ENCODE measurements at places on chromosomes 2 and 18. TPM values are rescaled to one million over a fixed set of nuclear protein-coding genes. Genes with fewer than 3 reads are reported as not detected.

Gene ANKRD29
- total RNA-seq: not detected

Gene GTF3C2
- total RNA-seq: 36.2 TPM

Gene NYAP2
- not detected for total RNA-seq

Gene KCNIP3
- 0.47 TPM for total RNA-seq

Gene SCYGR4
- total RNA-seq: not detected

Gene AGXT
- total RNA-seq: not detected

Gene DPP10
- not detected for total RNA-seq

Gene C2orf92
- not detected for total RNA-seq

Gene CAPN13
- not detected for total RNA-seq

Gene VAMP5
- total RNA-seq: 47.5 TPM

Gene MREG
- 1.9 TPM for total RNA-seq

Gene TBR1
- 0.03 TPM for total RNA-seq

DNA sequence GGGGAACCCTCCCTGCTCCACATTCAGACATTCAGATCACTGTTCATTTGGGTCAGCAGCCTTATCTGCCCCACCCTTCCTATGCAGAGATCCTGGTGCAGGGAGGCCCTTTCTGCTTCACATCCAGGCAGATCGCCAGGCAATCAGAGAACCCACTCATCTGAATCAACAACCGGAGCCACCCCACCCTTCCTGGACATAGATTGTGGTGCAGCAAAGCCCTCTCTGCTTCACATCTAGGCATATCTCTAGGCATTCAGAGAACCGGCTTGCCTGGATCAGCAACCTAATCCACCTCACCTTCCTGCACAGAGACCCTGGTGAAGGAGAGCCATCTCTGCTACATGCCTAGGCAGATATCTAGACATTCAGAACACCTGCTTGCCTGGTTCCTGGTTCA lies 184.5 kb upstream of the CNTNAP5 start:
- no peak overlapping the region for H3K4me3 ChIP-seq
- no peaks in the 10 kb centered on the region for H3K4me1 ChIP-seq
- no peak overlapping the region for H3K27ac ChIP-seq
- H3K27me3 ChIP-seq: no peaks in the 10 kb centered on the region
- H3K36me3 ChIP-seq: no peaks in the 10 kb centered on the region

- H3K27ac ChIP-seq: no peak overlapping the region
- no peaks in the 10 kb centered on the region for H3K36me3 ChIP-seq
- no peak for DNase-seq
These were observed 80.2 kb downstream of the CMPK2 start for GRCh38 chr2:6785493-6785892.

- no peak overlapping the region for H3K4me3 ChIP-seq
- H3K27ac ChIP-seq: no peak overlapping the region
- no peaks in the 10 kb centered on the region for H3K27me3 ChIP-seq
- H3K36me3 ChIP-seq: no peaks in the 10 kb centered on the region
- no peak for DNase-seq
These were observed 224.6 kb downstream of the EPHA4 start for GRCh38 chr2:221347471-221347870.

- no peaks in the 10 kb centered on the region for H3K36me3 ChIP-seq
- peaks cover 50% of the 10 kb centered on the region for H3K4me1 ChIP-seq
- H3K27me3 ChIP-seq: no peaks in the 10 kb centered on the region
- DNase-seq: peak; percentile 87
These were observed 9.0 kb upstream of the ARHGEF4 start for GRCh38 chr2:130827502-130828251.

GRCh38 chr18:59923539-59924196 lies 23.9 kb downstream of the PMAIP1 start:
- H3K27me3 ChIP-seq: no peaks in the 10 kb centered on the region
- peak; percentile 5 for DNase-seq
- no peak overlapping the region for H3K4me3 ChIP-seq
- peaks cover 14% of the 10 kb centered on the region for H3K4me1 ChIP-seq
- H3K27ac ChIP-seq: no peak overlapping the region
- H3K36me3 ChIP-seq: no peaks in the 10 kb centered on the region

DNA sequence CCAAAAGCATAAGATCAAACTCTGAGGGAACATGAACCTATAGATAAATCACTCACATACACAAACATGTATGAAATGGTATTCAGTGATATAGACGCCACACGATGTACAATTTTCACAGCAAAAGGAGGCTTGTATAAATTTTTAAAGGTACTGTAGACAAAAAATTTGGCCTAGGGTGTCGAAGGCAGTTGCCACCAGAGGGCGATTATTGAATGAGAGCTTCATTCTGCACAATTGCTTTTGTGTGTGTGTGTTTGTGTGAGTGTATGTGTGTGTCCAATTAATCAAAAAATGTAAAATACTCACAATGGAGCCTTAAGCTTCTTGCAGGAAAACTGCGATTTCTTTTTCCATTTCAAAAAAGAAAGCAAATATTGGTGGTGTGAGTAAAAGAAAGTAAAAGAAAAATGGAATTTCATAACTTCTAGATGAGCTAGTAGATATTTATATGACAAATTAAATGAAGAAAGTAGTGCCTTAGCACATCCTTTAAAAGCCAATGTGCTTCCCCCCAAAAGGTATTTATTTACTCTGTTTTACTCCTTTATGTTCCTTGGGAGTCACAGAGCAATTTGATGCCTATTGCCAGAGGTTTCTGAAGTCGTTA lies 800.1 kb downstream of the SATB2 start:
- H3K36me3 ChIP-seq: no peaks in the 10 kb centered on the region
- no peaks in the 10 kb centered on the region for H3K4me1 ChIP-seq
- H3K27me3 ChIP-seq: no peaks in the 10 kb centered on the region

DNA sequence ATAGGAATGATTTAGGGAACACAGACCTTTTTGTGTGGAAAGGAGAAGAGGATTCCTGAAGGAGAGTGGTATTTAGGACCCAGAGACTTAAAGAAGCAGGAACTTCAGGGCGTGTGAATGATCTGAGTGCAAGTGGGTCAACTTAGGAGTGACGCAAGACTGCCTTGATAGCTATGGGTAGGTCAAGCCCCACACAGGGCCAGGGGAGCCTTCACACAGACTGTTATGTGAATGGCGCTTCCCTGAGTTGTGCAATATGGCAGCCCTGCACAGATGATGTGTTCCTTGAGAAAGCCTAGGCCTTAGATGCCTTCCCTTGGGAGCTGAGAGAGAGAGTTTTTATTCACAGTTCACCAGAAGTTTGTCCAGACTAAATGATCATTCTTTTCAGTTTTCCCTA lies 47.1 kb upstream of the IGFBP5 start:
- no peaks in the 10 kb centered on the region for H3K4me1 ChIP-seq
- H3K27ac ChIP-seq: no peak overlapping the region
- H3K4me3 ChIP-seq: no peak overlapping the region
- no peak for DNase-seq

DNA sequence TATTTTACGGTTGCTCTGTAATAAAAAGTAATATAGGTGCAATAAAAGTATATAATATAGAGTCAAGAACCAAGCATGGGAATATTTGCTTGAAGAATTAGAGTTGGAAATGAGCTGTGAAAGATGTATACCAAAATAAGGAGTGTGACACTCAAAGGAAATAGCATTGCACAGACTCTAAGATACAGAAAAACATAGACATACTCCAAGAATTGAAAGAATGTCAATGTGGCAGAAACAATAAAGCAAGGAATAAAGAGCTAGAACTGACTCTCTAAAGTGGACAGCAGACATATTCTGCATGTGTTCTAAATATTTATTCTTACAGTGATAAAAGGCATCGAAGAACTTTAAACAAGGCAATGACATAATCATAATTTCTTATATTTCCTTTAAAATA lies 561.1 kb upstream of the SETBP1 start:
- no peak overlapping the region for H3K4me3 ChIP-seq
- no peak overlapping the region for H3K27ac ChIP-seq
- H3K36me3 ChIP-seq: no peaks in the 10 kb centered on the region
- H3K4me1 ChIP-seq: no peaks in the 10 kb centered on the region
- DNase-seq: no peak
- H3K27me3 ChIP-seq: no peaks in the 10 kb centered on the region

GRCh38 chr2:8298783-8299182 lies 383.1 kb upstream of the ID2 start:
- H3K4me3 ChIP-seq: no peak overlapping the region
- no peak for DNase-seq

GRCh38 chr18:65608471-65608870 lies 142.3 kb upstream of the CDH7 start:
- H3K4me1 ChIP-seq: no peaks in the 10 kb centered on the region
- no peak overlapping the region for H3K27ac ChIP-seq
- no peaks in the 10 kb centered on the region for H3K27me3 ChIP-seq
- H3K4me3 ChIP-seq: no peak overlapping the region
- no peaks in the 10 kb centered on the region for H3K36me3 ChIP-seq
- DNase-seq: no peak

GRCh38 chr18:21834299-21834660 lies 93.7 kb downstream of the MIB1 start:
- no peak for DNase-seq
- no peaks in the 10 kb centered on the region for H3K27me3 ChIP-seq
- H3K27ac ChIP-seq: no peak overlapping the region
- H3K4me3 ChIP-seq: no peak overlapping the region

DNA sequence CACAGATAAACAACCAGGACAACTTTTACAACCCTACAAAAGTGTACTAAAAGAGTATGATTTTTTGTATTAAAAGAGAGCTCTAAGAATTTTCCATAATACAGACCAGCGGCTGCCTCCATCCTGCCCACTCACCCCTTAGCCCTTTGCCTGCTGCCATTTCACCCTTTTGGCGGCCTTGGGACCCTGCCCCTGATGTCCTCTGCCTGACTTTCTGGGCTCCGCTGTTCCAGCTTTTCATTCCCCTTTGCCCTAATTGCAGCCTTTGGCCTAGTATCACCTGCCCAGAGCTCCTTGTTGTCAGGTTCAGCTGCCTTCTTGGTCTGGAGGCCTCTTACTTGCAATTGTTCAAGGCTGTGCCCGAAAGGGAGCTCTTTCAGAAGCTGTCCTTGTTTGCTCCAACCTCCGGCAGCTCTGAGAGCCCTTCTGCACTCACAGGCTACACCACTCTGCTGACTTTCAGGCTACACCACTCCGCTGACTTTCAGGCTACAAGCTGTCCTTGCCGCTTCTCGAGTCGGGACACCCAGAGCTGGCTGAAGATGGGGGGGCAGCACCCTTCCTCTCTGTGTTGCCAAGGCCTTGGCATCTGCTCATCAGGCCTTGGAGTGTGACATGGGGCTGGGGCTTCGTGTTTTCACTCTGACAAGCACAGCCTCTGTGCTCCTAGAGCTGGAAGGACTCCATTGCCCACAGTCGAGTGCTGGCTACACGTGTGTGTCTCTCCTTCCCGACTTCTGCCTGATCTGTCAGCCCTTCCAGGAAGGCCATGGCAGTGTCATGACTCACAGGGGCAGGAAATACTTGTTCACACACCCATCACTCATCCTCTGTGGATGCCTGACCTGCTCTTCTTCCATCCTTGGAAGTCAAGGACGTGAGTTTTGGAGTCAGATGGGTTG lies 43.1 kb upstream of the HDAC4 start:
- H3K4me3 ChIP-seq: no peak overlapping the region
- H3K36me3 ChIP-seq: no peaks in the 10 kb centered on the region
- peaks cover 30% of the 10 kb centered on the region for H3K27me3 ChIP-seq
- peak; percentile 41 for DNase-seq

DNA sequence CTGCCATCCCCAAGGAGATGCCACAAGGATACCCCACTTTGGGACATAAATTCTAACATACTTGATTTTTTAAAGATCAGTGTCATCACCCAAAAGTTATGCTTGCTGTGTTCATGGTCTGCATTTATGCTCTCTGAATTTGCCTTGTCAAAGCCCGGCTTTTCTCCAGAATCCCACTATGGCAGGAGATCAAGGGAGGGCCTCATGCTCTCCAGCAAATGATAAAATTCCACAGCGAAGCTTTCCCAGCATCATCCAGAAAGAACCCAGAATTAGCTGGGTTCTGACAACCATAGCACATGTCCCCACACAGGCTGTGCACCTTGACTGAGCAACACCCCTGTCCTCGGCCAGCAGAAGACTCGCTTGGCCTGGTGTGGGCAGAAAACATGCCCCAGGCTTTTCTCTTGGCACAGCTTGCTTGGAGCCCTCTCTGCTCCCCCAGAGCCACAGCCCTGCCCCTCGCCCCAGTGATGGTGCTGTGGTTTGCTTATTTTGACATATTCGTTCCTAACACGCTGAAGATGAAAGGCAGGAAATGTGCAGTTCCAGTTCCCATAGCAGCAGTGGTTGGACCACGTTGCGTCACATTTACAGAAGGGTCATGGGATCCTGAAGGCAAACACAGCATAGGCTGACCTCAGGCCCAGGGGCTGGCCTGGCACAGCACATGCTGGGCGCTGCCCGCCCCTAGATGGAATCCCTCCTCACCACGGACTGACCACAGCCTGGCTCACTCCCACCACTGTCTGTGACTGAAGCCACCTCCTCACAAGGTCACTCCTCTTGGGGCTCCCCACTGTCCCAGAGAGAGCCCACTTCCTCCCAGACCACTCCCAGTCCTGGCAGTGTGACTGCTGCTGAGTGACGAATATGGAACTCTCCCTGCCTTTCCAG lies 14.1 kb upstream of the CHRNA1 start:
- peak; percentile 55 for DNase-seq
- no peak overlapping the region for H3K4me3 ChIP-seq
- H3K4me1 ChIP-seq: peaks cover 32% of the 10 kb centered on the region
- H3K27ac ChIP-seq: peak overlapping the region; percentile 65

- H3K4me1 ChIP-seq: no peaks in the 10 kb centered on the region
These were observed 449.7 kb downstream of the TXNL1 start for GRCh38 chr18:56188529-56189275.

GRCh38 chr2:102063941-102064678 lies 72.3 kb downstream of the IL1R2 start:
- peak; percentile 92 for DNase-seq
- no peaks in the 10 kb centered on the region for H3K27me3 ChIP-seq
- no peaks in the 10 kb centered on the region for H3K36me3 ChIP-seq

DNA sequence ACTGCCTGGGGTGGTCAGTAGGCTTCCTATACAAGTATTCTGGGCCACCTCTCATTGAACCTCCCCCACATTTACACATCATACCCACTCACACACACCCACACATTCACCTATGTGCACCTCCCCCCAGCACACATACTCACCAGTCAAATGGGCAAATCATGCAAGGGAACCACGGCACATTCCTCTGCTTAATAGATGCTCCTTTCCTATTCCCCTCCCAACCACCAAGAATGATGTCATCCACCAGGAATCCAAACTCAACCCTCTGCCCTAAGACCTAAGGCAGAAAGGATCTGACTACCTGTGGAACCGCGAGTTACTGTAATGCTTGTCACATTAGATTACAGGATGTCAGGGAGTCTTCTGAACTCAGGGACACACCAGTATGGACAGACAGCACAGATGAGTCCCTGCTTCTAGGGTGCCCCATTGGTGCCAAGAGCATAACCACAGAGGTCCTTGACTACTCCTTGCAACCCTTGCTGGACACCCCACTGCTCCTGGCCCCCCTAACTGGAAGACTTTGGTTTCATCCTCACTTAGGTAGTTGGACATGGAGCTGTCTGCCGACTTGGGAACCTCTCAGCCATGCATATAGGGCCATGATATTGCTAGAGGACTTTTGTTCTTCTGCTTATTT lies 21.5 kb upstream of the CAB39 start:
- peaks cover 26% of the 10 kb centered on the region for H3K4me1 ChIP-seq
- no peak overlapping the region for H3K27ac ChIP-seq
- DNase-seq: peak; percentile 71
- no peaks in the 10 kb centered on the region for H3K36me3 ChIP-seq
- H3K4me3 ChIP-seq: no peak overlapping the region

- H3K36me3 ChIP-seq: no peaks in the 10 kb centered on the region
- no peak for DNase-seq
- H3K27ac ChIP-seq: no peak overlapping the region
- H3K4me3 ChIP-seq: no peak overlapping the region
- H3K27me3 ChIP-seq: no peaks in the 10 kb centered on the region
These were observed 47.8 kb downstream of the ZNF804A start for GRCh38 chr2:184646177-184646576.

All from SJSA1 (cell line).